GM12878 (cell line): ENCODE measurements at places on chromosomes 3 and 15. TPM values are rescaled to one million over a fixed set of nuclear protein-coding genes. Genes with fewer than 3 reads are reported as not detected.

DNA sequence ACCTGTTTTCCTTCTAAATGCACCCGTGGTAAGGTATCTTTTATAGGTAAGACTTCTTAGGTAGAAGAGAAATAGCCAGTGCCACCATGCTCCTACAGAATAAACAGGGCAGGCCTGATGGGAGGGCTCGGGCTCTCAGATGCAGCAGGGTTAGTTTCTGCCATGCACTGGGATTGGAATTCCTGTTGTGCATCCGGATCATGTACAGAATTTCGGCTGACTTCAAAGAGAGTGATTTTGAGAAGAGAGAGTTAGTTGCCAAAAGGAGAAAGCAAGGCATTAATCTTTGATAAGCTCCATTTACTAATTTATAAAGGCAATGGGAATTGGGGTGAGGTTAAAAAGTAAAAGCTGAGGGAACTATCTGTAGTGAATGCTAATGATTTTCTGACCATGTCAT lies 211.2 kb downstream of the WDR72 start:
- no peaks in the 10 kb centered on the region for H3K27me3 ChIP-seq
- no peak overlapping the region for H3K27ac ChIP-seq
- no peak overlapping the region for H3K4me3 ChIP-seq
- DNase-seq: no peak
- H3K4me1 ChIP-seq: no peaks in the 10 kb centered on the region
- no peaks in the 10 kb centered on the region for H3K36me3 ChIP-seq

DNA sequence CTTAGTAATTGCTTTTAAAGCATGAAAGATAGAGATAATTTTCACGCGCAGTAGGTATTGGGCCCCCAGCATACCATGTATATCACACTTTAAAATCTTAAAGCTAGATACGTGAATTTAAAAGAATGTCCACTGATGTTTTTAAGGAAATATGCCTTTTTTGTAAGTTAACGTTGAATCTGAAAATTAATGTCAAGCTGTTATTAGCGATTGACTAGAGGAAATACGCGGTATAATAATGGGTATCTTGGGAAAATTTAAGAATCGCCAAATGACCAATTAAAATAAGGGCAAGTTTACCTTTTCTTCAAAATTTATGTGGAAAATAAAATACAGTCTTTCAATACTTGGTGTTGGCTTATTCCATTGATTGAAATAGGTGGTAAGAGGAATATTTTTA lies 13.3 kb upstream of the CHD2 start:
- peaks cover 1% of the 10 kb centered on the region; the same call in 1 of the 2 replicates for H3K36me3 ChIP-seq
- no peak for DNase-seq

Gene VILL
- total RNA-seq: 3.7 and 4.1 TPM in 2 replicates

DNA sequence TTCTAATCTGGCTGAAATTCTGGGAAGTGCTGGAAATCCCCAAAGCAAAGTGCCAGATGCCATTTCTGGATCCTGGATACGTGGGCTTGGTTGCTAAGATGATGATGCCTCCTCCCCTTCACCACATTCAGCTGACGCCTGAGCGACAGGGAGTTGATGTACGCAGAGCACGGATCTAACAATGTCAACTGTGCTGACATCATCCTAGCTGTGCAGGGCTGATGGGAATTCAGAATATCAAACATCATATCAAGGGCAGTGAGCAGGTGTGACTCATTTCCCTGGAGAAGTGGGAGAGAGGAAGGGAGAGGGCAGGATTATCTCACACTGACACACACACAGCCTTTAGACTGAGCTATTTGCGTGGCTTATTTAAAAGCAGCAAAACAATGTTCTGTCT lies 92.6 kb upstream of the ZBTB20 start:
- H3K27ac ChIP-seq: no peak overlapping the region
- H3K36me3 ChIP-seq: no peaks in the 10 kb centered on the region
- no peak for DNase-seq

Gene KCNMB3
- total RNA-seq: 1.7 and 2.1 TPM in 2 replicates

GRCh38 chr3:100765437-100765975 lies 56.2 kb downstream of the TFG start:
- H3K4me3 ChIP-seq: no peak overlapping the region
- H3K36me3 ChIP-seq: no peaks in the 10 kb centered on the region
- H3K27ac ChIP-seq: no peak overlapping the region
- H3K4me1 ChIP-seq: no peaks in the 10 kb centered on the region
- no peak for DNase-seq

DNA sequence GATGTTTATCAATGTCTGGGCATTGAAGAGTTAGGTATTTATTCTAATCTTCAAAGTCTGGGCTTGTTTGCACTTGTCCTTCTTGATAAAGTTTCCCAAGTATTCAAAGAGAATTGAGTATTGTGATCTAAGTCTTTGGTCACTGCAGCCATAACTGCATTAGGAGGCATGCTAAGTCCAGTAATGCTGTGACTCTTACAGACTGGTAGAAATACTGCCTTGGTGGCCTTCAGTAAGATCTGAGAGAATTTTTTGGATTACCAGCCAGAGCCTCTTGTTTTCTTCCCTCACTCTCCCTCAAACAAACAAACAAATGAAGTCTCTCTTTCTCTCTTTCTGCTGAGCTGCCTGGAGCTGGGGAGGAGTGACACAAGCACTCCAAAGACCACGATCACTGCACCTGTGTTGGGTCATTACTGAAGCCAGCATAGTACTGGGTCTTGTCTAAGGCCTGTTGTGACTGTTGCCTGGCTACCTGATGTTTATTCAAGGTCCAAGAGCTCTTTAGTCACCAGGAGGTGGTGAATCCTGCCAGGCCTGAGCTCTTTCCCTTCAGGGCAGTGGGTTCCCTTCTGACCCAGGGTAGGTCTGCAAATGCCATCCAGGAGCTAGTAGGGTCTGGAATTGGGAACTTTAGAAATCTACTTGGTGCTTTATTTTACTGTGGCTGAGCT lies 14.8 kb upstream of the RBP2 start:
- H3K27me3 ChIP-seq: no peaks in the 10 kb centered on the region
- no peaks in the 10 kb centered on the region for H3K4me1 ChIP-seq
- no peak for DNase-seq
- H3K36me3 ChIP-seq: no peaks in the 10 kb centered on the region
- no peak overlapping the region for H3K4me3 ChIP-seq

- H3K27me3 ChIP-seq: no peaks in the 10 kb centered on the region
- H3K4me1 ChIP-seq: no peaks in the 10 kb centered on the region
- peak overlapping the region; percentile 86; the same call in 1 of the 2 replicates for H3K27ac ChIP-seq
- DNase-seq: no peak
- peaks cover 6% of the 10 kb centered on the region for H3K36me3 ChIP-seq
- peak overlapping the region; percentile 79 for H3K4me3 ChIP-seq
These were observed 1.6 kb downstream of the NMD3 start for GRCh38 chr3:161222662-161223061.
